CD8-positive, alpha-beta T cell (primary cell): ENCODE measurements at places on chromosomes 4 and X. TPM values are rescaled to one million over a fixed set of nuclear protein-coding genes. Genes with fewer than 3 reads are reported as not detected.

The TMPRSS11F gene
- total RNA-seq = not detected

DNA sequence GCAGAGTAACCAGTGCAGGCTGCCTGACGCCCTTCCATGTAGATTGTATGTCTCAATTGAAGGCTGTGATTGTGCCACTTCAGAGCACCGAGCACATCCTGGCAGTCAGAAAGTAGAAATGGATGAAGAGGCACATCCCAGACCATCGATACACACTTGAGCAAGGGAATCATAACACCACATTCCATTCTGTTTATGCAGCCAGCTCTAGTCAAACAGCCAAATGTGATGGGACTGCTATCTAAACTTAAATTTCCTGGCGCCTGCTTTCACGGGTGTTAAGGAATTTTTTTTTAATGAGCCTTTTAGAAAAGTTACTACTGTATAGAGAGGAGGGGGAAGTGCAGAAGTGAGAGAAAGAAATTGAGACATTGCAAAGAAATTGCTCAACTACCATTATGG is 84.4 kb downstream of the PPARGC1A start:
- no peak for DNase-seq

The CACNA1F gene
- total RNA-seq = 0.84 TPM

DNA sequence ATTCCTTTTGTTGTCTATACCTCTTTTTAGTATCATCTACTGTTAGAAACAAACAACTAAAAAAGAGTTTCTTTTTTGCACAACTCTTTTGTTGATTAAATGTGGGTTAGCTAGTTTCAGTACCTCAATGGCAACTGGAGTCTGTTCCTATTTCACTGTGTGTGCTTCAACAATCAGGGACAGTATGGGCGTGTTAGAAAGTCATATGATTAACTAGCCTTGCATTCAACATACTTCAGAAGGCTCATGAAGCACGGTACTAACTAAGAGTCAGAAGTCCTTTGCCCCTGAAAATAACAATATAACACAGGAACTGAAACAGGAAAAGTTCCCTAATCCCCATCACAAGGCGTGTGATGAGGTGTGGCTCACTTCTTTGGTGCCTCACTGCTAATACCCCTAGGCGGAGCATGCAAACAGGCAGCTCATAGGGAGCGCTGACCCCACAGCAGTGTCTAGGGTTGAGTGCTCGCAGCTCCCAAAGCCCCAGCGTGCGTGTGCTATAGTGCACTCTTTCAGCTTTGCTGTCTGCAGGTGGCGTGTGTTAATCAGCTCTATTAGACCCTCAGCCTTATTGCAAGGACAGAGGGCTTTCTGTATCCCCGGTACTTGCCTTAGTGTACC is 203.1 kb upstream of the NDST3 start:
- DNase-seq = no peak

- no peak for DNase-seq
Measured at GRCh38 chrX:36344301-36344700, 424.8 kb downstream of the CFAP47 start.

The SSX3 gene
- not detected for total RNA-seq

DNA sequence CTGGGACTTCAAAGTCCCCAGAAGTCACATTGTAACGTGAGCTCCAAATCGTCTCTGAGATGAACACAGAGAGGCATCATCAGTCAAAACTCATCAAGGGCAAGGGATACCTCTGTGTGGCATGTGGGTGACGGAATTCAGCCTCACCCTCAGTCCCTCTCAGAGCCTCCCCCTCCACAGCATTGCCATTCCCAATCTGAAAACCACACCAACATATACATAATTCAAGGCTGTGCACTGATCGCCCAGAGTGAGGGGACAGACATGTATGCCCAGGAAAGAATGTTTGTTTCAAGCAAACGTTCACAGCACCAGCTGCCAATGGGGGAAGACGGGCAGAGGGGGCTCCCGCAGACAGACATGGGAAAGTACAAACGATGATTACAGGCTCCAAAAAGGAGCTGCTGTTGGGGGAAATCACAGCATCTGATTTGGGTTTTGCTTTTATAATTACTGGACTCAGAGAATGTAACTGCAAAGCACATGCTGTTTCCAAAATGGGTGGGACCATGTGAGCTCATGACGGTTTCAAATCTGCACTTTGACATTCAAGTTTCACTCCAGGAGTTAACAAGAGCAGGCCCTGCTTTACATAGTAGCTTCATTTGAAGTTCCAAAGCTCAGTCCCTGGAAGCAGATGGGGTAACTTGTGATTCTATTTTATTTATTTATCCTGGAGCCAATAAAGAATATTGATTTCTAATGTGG is 88.3 kb downstream of the CLCN4 start:
- no peak for DNase-seq

DNA sequence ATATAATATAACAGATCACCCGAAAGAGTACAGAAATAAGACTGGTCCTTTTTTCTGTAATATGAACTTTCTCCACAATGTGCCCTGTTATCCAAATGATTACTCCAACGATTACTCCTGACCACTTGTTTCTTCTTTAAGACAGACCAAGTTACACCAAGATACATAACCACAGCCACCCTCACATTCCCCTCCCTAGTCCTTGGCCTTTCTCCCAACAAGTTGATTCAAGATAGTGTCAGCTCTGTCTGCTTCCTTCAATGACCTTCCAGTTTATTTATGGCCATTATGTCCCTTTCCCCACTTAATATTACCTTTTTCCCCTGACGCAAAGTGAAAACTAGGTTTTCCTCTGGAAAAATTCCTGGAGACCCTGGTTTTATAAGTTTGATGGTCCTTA is 397.2 kb downstream of the FAM47B start:
- no peak for DNase-seq

DNA sequence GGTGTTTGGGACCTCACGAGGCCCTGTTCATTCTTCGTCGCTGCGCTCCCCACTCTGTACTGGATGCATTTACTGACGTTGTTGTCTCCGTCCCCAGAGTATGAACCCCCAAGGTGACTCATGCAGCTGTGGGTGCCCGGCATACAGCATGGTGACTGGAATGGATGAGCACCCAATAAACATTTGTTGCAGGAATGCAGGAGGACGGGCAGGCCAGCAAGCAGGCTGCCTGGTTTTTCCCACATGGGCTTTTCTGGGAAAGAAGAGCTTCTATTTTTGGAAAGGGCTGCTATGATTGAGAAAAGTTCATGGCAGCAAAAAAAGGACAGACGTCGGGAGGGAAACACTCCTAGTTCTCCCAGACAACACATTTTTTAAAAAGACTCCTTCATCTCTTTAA is 893 bp upstream of the SOD3 start:
- DNase-seq = no peak

The OTUD4 gene
- 67.5 TPM for total RNA-seq

The ANKRD50 gene
- 0.11 TPM for total RNA-seq

DNA sequence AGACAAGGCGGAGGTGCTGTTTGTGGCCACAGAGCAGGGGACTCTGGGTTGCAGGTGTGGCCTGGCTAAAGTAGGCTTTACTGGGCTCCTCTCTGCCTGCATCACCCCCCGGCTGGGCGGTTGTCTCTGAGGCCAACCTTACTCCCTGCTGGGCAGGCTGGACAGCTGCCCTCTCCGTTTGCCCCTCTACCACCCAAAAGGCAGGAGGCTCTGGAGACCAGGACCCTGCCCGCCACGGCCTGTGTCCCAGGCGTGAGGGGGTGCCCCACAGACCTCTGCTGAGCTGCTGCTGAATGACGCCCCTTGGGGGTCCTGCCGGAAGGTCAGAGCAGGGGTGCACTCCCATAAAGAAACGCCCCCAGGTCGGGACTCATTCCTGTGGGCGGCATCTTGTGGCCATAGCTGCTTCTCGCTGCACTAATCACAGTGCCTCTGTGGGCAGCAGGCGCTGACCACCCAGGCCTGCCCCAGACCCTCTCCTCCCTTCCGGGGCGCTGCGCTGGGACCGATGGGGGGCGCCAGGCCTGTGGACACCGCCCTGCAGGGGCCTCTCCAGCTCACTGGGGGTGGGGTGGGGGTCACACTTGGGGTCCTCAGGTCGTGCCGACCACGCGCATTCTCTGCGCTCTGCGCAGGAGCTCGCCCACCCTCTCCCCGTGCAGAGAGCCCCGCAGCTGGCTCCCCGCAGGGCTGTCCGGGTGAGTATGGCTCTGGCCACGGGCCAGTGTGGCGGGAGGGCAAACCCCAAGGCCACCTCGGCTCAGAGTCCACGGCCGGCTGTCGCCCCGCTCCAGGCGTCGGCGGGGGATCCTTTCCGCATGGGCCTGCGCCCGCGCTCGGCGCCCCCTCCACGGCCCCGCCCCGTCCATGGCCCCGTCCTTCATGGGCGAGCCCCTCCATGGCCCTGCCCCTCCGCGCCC is 920 bp downstream of the HTT-AS start:
- DNase-seq = no peak

- DNase-seq = no peak
Measured at GRCh38 chr4:15425520-15425919, 2.3 kb upstream of the C1QTNF7 start.

- DNase-seq = peak; percentile 72
Measured at GRCh38 chr4:158768555-158769174, at the start of gene FNIP2. Gene FNIP2 (plus strand): TSS chr4:158769026. CDS start chr4:158769213, 187 bp downstream.

- DNase-seq = no peak
Measured at GRCh38 chr4:161225327-161225726, 938.5 kb downstream of the FSTL5 start.

The LRAT gene
- total RNA-seq = not detected
